ENCODE measurements at places on chromosomes 3 and 15. TPM values are rescaled to one million over a fixed set of nuclear protein-coding genes. Genes with fewer than 3 reads are reported as not detected.

The SLC38A3 gene
- 0.20 TPM for total RNA-seq

The ZNF774 gene
- 1.3 TPM for total RNA-seq

The ANKRD34C gene
- not detected for total RNA-seq

The ATG3 gene
- 46.0 TPM for total RNA-seq

The GXYLT2 gene
- 3.5 TPM for total RNA-seq

The ISLR gene
- not detected for total RNA-seq

The SEC22A gene
- total RNA-seq = 20.5 TPM

The THAP10 gene
- total RNA-seq = 5.8 TPM

The GLDN gene
- total RNA-seq = not detected

The PARP3 gene
- total RNA-seq = 9.3 TPM

The EPHB1 gene
- 0.06 TPM for total RNA-seq

The KLHL40 gene
- total RNA-seq = not detected

The ANKRD63 gene
- 0.67 TPM for total RNA-seq

The TTLL13 gene
- 0.14 TPM for total RNA-seq

The DYNLT2B gene
- 24.0 TPM for total RNA-seq

The SPATA16 gene
- not detected for total RNA-seq

The ADAMTSL3 gene
- total RNA-seq = 0.35 TPM

The HYAL2 gene
- 31.6 TPM for total RNA-seq

The FBLN2 gene
- total RNA-seq = 3.1 TPM

The ACSBG1 gene
- 0.24 TPM for total RNA-seq

The HRG gene
- not detected for total RNA-seq

The GATA2 gene
- total RNA-seq = 4.8 TPM

The TGM4 gene
- total RNA-seq = 0.12 TPM

The GOLGA6L26 gene
- not detected for total RNA-seq

The RAD54L2 gene
- total RNA-seq = 3.7 TPM

The C3orf80 gene
- 1.8 TPM for total RNA-seq

The FMN1 gene
- total RNA-seq = 0.25 TPM

The TRIM42 gene
- total RNA-seq = not detected

The DUOXA2 gene
- total RNA-seq = not detected

The IL20RB gene
- total RNA-seq = 1.3 TPM

The PAQR5 gene
- 118 TPM for total RNA-seq

The NR2E3 gene
- total RNA-seq = not detected

The ZBTB38 gene
- total RNA-seq = 81.0 TPM

The CLRN1 gene
- not detected for total RNA-seq

The PODXL2 gene
- total RNA-seq = 11.1 TPM

The AGBL1 gene
- total RNA-seq = not detected

The GTF2A2 gene
- 181 TPM for total RNA-seq

The SCN11A gene
- total RNA-seq = not detected

The RPL39L gene
- total RNA-seq = 45.8 TPM

The DPPA2 gene
- not detected for total RNA-seq

The UNC13C gene
- total RNA-seq = not detected

The AGTR1 gene
- 0.54 TPM for total RNA-seq

The CALML4 gene
- 7.9 TPM for total RNA-seq

The PLIN1 gene
- total RNA-seq = 0.11 TPM

Data from A549 treated with ZK216348 at 1 μM for 4 hours (cell line).